ENCODE measurements at places on chromosomes 4 and X.

GRCh38 chr4:94412658-94413038 lies 39.1 kb upstream of the PDLIM5 start:
- peak; percentile 8 for DNase-seq

DNA sequence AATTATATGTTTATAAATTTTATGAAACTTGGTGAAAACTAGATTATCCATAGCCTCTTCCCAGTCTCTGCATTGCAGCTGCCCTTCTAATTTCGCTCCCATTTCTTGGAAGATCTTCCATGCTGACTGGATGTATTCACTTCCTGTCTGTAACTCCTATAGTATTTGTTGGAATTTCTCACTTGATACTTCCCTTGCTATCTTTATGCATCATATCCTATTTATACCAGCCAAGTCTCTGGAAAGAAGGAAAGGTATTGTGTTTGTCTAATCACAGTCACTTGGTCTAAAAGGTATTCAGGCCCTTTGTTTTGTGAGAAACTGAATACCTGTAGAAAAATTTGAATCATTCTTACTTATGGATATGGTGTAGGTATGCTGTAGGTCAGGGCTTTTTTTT lies 870.9 kb upstream of the FRG1 start:
- no peak for DNase-seq

GRCh38 chr4:137070614-137071013 lies 461.7 kb downstream of the PCDH18 start:
- no peak for DNase-seq

- DNase-seq: no peak
These were observed 188.4 kb upstream of the ARX start for GRCh38 chrX:25204182-25204581.

DNA sequence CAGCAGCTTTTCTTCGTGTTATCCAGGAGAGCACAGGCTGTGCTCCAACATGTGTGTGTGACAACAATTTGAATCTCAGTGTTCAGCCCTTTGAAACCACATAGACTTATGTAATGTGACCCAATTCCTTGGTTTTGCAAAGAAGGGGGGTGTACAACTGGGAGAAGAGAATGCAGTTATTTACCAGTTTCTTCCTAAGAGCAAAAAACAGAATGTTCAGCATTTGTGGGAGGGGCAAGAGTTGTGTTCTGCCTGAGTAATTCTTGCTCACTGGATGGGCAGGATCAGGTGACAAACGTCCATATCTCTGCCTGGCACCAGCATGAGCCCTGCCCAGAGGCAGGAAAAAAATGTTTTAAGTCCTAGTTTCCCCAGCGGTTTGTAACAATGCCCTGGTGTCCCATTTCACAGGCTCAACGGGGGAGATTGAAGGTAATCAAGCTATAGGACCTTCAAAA lies 72.0 kb downstream of the PRPS1 start:
- no peak for DNase-seq

- DNase-seq: no peak
These were observed 7.2 kb downstream of the IRAK1 start for GRCh38 chrX:154012336-154012991.

- DNase-seq: no peak
These were observed 41.9 kb upstream of the SOD3 start for GRCh38 chr4:24753519-24753918.

GRCh38 chrX:114058988-114059418 lies 524.9 kb upstream of the HTR2C start:
- DNase-seq: no peak

DNA sequence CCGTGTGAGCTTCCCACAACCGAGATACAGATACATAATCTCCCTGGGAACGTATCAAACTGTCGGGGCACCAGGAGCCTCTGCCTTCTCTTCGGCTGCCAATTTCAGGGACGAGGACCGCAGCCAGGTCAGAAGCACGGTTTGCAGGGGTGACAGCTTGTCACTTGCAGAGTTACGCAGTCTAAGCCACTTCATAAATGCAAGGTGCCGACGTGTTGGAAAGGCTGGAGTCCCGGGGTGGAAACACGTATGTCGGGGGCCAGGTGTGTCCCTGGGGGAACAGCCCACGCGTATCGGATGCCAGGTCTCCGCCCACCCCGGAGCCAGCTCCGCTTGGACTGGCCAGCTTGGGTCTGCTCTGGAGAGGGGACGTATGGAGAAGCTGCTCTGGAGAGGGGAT lies 76.3 kb upstream of the SHOX start:
- no peak for DNase-seq

- no peak for DNase-seq
These were observed 131.2 kb upstream of the STX18 start for GRCh38 chr4:4673070-4673469.

DNA sequence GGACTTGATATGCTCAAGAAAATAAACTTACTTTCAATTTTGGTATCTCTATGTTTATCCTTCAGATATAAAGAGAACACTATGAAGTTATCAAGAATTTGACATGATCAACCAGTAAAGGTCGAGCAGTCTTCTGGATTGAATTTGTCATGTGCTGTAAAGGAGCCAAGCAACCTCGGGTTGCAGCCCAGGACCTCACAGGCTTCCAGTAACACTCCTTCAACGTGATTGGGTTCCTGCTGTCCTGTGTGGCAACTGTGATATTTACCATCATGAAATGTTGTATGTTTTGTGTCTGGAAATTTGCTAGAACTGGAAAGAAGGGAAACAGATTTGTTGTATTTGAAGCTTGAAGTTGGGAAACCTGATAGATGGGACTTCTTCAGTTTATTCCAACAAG lies 52.0 kb upstream of the UGT2B7 start:
- DNase-seq: no peak

GRCh38 chr4:121428721-121429120 lies 47.9 kb upstream of the QRFPR start:
- DNase-seq: no peak

- peak; percentile 20 for DNase-seq
These were observed 211.5 kb downstream of the PDGFRA start for GRCh38 chr4:54440394-54441136.

GRCh38 chrX:46236411-46236810 lies 308.8 kb downstream of the ZNF674 start:
- no peak for DNase-seq

DNA sequence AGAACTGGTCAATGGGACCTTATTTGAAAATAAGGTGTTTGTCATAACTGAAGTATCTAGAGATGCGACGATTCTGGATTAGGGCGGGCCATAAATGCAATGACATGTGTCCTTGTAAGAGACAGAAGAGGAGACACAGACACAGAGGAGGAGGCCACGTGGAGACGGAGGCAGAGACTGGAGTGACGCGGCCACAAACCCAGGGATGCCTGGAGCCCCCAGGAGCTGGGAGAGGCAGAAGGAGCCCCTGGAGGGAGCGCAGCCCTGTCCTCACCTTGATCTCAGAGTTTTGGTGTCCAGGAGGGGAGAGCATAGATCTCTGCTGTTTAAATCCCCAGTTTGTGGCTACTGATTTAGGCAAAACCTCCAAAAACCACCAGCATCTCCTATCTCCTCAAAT lies 5.0 kb downstream of the GTPBP6 start:
- no peak for DNase-seq

- DNase-seq: no peak
These were observed 69.0 kb upstream of the HDAC8 start for GRCh38 chrX:72641611-72642010.

GRCh38 chr4:184438375-184438774 lies 36.0 kb downstream of the IRF2 start:
- peak; percentile 61 for DNase-seq

- no peak for DNase-seq
These were observed 10.3 kb upstream of the CXCL2 start for GRCh38 chr4:74109116-74109869.

DNA sequence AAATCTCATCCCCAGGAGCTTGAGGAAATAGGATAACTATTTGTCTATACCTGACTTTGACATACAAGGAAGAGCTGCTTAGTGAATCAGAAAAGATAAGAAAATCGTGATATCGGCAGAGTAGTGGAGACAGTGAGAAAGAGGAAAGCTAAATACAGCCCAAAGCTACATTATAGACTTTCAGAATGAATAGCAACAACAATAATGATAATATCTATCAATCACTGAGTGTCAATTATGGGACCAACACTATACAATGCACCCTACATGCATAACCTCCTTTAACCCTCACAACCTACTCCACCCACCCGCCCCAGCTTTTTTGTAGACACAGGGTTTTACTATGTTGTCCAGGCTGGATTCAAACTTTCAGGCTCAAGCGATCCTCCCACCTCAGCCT lies 205.1 kb downstream of the PPP3CA start:
- DNase-seq: no peak

DNA sequence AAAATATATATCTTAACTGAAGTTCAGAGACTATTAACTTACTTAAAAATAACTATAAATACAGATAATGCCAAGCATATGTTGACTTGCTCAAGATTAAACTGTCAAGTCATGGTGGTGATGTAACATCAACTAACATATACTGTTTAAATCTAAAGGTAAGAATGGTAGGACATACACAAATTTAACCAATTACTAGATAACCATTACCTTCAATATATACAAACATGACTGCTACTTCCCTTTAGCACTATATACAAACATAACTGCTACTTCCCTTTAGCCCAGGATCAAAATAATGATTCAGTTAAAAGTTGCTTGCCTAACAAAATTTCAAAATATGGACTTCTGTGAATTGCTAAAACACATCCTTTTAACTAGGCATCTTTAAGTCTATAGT lies 14.9 kb downstream of the HNRNPD start:
- no peak for DNase-seq

DNA sequence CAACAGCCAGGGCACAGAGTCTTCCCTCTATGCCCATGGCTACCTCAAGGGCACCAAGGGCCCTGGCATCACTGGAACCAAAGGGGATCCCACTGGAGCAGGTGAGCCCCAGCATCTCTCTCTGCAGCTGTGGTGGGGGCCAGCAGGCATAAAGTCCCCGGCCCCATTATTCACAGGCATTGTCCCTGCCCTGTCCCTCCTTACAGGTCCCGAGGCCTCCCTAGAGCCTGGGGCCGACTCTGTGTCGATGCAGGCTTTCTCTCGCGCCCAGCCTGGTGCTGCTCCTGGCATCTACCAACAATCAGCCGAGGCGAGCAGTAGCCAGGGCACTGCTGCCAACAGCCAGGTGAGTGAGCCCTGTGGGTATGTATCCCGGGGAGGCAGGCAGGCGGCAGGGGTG lies 12.3 kb upstream of the UBA1 start:
- DNase-seq: no peak

GRCh38 chr4:6591313-6591712 lies 16.3 kb downstream of the MAN2B2 start:
- peak; percentile 6 for DNase-seq

- DNase-seq: no peak
These were observed 445.2 kb upstream of the ZFP42 start for GRCh38 chr4:187550256-187550950.

DNA sequence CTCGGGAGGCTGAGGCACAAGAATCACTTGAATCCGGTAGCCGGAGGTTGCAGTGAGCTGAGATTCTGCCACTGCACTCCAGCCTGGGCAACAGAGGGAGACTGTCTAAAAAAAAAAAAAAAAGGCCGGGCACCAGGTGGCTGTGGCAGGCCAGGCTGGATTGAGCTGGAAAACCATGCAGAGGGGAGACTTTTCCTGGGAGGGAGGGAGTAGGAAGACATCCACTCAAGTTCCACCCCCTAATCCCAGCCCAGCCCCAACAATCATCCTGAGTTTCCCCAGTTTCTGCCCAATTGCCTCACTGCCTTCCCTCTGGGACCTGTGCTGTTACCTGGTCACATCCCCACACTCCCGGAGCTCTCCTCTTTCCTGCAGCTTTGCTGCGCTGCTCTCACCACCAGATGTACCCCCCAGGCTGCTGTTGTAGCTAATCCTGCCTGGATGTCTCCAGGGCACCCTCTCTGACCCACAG lies 9.0 kb upstream of the TSPYL2 start:
- DNase-seq: peak; percentile 84

DNA sequence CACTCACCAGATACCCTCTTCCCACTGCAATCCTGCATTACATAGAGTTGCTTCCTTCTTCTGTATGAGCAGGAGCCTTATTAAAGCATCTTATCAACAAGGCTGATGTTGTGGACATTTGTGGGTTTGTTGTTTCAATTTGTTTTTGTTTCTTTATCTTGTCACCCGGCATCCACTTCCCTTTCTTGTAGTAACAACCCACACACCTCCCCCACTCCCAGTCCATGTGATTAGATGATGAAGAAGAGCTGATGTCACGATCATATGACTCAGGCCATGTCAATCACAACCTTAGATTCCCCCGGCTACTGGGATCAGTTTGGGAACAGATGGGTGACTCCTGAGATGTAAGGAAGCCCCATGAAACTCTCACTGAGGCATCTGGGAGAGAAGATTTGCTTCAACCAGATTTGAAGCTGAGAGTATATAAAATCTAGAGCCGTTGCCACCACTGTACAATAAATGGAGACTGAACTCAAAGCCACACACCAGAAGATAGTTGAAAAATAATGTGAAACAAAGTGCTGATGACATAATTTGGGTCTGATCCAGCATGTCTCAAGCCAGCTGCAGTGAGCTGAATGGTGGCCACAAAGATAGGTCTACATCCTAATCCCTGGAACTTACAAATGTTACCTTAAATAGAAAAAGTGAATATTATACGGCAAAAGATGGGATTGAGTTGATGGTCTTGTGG lies 34.1 kb upstream of the SRD5A3 start:
- no peak for DNase-seq

DNA sequence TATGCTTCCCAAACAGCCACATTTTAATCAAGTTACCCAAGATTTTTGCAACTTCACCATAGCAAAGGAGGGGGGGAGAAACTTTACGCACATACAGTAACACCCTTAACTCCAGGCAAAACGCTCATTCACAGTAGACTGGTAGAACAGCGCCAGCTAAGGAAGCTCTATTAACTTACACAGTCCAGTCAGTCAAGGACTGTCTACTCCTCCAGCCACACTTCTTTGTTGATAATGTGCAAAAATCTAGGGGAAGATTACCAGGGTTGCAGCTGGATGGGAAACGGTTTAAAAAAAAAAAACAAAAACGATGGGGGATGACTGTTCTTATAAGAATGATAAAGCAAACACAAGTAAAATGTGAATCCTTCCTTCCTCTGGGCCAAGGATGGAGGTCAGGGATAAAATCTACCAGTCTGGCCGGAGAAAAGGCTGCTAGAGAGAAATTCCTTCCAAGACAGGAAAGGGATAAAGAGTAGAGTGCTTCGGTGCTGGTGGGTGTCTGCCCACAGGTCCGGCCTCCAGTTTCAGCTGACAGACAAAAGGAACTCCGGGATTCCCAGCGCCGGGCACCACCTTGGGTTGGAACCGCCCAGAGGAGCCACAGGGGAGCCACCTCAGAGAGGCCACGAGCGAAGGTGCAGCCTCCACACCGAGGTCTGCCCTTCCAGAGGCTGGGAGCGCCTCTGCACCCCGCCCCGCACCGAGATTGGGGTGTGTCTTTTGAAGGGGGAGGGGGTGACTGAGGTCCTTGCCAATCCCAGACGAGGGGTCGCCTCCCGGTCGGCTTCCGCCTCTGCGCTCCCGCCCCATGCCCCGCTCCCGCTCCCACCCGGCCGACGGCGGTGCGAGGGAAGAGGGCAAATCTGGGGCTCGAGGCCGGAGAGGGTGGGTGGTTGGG lies 811 bp downstream of the ANKRD50 start:
- DNase-seq: peak; percentile 68
